ENCODE measurements at places on chromosomes 16 and 17. TPM values are rescaled to one million over a fixed set of nuclear protein-coding genes. Genes with fewer than 3 reads are reported as not detected.

ST3GAL2 gene
- total RNA-seq: 21.7 TPM

CA4 gene
- total RNA-seq: not detected

FOXC2 gene
- total RNA-seq: 1.2 TPM

ESRP2 gene
- total RNA-seq: 1.9 TPM

DNA sequence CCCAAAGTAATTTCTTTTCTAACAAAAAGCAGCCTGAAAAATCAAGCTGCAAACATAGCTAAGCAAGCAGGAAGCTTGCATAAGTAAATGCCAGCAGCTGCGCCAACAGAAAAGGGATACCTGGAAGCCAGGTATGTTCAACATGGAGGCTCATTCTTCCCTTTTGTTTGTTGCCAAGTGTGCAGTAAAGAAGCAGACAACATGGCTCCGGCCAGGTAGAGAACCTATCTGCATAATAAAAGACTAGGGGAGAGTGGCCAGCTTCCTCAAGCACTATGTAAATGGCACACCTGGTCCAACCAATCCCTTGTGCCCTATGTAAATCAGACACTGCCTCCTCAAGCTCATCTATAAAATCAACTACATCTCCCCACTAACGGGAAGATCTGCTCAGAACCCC, 1407.0 kb downstream of the CDH11 start:
- DNase-seq: no peak

- no peak for DNase-seq
These were observed 4.2 kb downstream of the DPH1 start for GRCh38 chr17:2034157-2034556.

GRCh38 chr17:44307387-44308186, 814 bp upstream of the RUNDC3A start:
- DNase-seq: peak; percentile 83

DNA sequence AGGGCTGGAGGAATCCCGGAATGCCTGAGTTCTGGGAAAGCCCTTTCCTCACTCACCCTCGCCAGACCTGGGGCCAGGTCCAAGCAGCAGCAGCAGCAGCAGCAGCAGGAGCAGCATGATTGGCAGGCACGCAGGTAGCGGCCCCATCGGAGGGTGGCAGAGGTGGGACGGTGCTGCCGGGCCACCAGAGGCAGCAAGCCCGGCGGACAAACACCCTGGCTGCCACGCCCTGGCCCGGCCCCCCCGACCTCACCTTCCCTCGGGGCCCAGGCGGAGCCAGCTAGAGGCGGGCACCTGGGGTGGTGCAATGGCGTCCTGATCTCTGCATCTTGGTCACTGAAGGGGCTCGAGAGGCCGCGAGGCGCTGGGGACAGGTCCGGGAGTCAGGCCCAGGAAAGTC, 122.4 kb downstream of the LAT start:
- no peak for DNase-seq

DNA sequence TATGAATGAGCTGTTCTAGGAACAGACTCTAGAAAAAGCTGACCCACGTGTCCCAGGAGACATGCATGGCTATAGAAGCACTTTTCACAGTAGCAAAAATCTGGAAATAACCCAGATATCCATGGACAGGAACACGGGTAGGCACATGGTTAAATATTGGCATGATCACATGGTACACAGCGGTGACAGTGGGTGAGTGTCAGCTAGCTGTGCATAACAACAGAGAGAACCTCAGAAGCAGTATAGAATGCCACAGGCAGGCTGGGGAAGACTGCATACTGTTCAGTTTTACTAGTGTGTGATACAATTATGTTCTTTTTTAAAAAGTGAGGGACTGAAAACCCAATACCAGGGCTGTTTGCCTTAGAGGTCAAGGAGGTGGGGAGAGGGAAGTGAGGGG, 31.4 kb downstream of the EPN2 start:
- DNase-seq: no peak

GRCh38 chr16:728131-728889, 1.4 kb downstream of the HAGHL start:
- peak; percentile 50 for DNase-seq

DNA sequence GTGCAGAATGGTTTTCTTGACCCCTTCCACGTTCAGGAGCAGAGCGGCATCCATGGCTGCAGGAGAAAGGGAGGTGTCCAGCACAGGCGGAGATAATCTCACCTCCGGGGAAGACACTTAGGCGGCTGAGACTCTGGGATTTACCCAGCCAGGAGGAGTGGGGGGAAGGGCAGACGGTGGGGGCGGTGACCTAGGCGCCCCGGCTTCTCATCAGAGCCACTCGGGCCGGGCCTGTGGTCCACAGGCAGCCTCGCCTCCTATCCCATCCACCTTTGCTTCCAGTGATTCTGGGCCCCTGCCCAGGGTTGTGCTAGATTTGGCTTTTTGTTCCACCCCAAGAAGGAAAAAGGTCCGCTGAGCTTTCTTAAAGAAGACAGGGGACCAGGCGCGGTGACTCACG, at the start of gene AIPL1:
TSS of gene AIPL1 (minus strand) at position 71 of the 400 bp plus-strand sequence. CDS start at position 54, 17 bp downstream.
- DNase-seq: no peak

GRCh38 chr16:71504901-71505300, 15.8 kb upstream of the ZNF19 start:
- DNase-seq: no peak

DNA sequence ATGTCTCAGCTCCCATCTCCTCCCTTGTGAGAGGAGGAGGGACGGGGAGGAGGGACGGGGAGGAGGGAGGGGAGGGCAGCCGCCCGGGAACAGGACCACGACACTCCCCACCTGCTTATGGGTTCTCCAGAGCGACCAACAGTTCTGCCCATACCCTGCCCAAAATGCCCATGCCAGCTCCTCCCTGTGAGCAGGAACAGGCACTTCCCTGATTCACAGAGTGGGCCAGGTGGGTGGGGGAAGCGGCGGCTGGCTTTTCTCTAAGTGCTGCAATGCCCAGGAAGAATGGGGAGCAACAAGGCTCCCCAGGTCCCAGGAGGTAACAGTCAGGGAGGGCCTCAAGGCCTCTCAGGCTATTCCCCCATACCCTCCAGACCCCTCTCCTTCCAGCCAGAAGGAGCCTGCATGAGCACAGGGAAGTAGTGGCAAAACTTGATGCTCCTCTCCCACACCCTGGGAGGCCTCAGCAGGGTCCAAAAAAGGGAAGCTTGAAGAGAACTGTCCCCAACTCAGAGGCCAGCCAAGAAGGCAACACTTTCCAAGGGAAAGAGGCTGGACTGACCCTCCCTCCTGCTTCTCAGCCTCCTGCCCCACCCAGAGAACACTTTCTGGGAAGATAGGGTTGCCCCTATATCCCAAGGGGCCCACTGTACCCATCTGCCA, 53.8 kb downstream of the MYO18A start:
- no peak for DNase-seq

- peak; percentile 3 for DNase-seq
These were observed 195.2 kb upstream of the KIF2B start for GRCh38 chr17:53627511-53627910.

Measured in umbilical cord (tissue), 2 donors.